ENCODE measurements at places on chromosomes 4 and X. TPM values are rescaled to one million over a fixed set of nuclear protein-coding genes. Genes with fewer than 3 reads are reported as not detected.

GRCh38 chr4:108559911-108560310 lies 60.5 kb upstream of the RPL34 start:
- DNase-seq: no peak

DNA sequence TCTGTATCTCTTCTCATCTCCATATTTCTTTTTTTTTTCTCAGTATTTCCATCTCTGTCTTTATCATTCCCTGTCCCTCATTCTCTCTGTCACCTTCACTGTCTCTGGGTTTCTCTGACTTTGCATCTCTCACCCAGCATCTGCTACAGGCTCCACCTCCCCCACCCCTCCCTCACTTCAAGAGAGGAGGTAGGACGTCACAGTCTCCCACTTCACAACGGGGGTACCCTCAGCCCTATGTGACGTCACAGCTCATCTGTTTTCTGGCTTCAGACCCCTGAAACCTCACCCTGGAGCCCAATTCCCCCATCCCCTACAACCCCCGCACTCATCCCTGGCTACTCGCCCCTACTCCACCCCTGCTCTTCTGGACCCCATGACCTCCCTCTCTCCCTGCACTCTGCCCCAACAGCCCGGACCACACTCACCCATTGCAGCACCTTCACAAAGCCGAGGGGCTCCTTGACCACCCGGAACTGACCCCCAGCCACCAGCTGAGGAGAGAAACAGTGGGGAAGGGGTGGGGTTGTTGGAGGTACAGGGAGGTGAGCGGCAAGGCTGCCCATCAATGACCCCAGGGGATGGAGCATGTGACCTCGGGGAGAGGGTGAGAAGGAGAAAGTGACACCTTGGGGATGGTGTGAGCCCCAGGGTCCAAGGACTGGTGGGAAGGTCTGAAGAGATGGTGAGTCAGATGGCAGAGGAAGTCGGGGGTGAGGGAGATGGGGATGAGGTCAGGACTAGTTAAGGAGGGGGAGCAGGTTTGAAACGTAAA lies 1.3 kb downstream of the SYP start:
- DNase-seq: no peak

DNA sequence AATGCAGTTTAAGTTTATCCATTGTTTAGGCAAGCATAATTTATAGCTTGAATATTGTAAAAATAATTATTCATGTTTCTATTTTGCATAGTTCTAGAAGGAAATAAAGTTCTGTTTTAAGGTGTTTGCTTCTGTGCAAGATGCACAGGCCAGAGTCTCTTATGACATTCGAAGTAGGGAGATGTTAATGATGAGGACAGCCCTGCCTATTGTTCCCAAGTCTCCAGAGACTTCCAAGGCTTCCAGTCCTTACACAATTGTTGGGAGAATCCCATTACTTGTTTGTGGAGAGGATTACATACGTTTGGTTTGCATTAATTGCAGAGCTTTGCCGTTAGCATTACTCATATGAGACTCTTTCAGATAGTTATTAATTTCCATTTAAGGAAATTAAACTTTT lies 96.2 kb upstream of the ANK2 start:
- DNase-seq: no peak

DNA sequence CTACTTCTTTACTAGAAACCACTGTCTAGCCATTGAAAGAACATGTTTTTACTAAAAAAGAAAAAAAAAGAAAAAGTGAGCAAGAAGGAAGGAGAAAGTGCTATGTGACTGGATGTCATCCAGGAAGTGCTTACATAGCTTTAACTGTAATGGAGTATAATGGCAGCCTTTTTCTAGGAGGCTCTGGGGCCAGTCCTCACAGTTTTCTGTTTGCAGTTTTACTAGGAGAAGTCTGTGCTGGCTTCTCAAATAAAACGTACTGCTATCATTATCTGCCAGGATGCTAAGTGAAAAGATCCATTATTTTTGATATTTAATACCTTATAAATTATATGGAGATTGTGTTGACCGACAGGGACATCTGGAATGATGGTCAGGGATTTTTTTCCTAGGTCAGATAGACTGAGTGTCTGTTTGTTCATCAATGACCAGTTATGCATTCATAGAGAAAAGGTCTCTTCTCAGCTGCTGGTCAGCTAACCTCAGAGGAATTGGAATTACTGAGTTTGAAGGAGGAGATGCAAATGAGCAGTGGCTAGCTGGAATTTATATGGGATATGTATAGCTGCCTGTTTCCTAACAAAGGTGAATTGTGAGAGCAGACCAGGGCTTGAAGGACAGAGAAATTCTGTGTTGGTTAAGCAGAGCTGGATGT lies 21.7 kb downstream of the LPAR4 start:
- DNase-seq: no peak

DNA sequence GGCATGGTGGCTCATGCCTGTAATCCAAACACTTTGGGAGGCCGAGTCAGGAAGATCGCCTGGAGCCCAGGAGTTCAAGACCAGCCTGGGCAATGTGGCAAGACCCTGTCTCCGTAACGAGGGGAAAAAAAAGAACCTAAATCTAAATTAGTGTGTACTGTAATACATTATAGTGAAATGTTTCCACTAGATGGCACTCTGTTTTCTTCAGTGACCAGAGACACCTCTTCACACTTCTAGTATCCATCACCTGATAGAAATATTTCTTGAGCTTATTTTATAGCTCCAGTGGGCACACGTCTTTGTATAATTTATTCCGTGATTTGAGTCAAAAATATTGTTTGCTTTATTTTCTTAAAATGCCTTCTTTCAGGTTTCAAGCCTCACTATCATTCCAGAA lies 600.9 kb upstream of the DIPK2B start:
- no peak for DNase-seq

- no peak for DNase-seq
Measured at GRCh38 chrX:124421898-124422655, 75.7 kb downstream of the SH2D1A start.

Gene MBNL3
- 16.4 TPM for polyA plus RNA-seq

Gene KCND1
- 2.5 TPM for polyA plus RNA-seq

Data from large intestine (tissue), 12 donors.